G401 (cell line): ENCODE measurements at places on chromosomes 11 and 22. TPM values are rescaled to one million over a fixed set of nuclear protein-coding genes. Genes with fewer than 3 reads are reported as not detected.

Gene AGBL2
- total RNA-seq, result not detected in 2 replicates

DNA sequence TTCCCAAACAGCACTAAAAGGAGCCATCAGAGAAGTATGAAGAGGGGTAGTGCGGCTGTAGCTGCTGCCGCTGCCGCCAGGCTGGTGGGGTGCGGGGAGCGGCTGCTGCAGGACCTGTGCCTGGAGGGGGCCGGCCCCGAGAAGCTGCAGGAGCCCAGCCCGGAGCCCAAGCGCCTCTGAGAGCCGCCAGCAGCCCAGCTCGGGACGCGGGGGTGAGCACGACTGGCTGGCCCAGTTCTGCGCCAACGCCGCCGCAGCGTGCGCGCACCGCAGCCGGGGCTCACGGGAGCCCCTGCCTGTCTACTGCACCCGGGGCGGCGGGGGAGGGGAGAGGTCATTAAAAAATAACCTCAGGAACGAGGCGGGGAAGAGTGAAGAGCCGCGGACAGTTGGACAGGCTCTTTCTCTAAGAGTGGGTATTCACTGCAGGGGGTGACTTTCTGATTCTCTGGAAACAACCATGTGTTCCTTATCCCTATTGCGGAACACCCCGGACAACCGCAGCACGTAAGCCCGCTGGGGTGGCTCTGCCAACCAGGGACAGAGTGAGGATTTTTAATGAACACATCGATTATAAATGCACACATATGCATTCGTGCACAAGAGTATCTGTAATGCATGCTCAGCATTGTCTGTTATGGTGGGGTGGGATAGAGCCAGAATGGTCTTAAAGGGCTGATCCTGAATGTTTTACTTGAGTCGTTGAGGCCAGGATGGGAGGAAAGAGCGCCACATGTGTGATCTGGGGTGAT lies 453 bp downstream of the GAS2 start:
- no peak for DNase-seq

DNA sequence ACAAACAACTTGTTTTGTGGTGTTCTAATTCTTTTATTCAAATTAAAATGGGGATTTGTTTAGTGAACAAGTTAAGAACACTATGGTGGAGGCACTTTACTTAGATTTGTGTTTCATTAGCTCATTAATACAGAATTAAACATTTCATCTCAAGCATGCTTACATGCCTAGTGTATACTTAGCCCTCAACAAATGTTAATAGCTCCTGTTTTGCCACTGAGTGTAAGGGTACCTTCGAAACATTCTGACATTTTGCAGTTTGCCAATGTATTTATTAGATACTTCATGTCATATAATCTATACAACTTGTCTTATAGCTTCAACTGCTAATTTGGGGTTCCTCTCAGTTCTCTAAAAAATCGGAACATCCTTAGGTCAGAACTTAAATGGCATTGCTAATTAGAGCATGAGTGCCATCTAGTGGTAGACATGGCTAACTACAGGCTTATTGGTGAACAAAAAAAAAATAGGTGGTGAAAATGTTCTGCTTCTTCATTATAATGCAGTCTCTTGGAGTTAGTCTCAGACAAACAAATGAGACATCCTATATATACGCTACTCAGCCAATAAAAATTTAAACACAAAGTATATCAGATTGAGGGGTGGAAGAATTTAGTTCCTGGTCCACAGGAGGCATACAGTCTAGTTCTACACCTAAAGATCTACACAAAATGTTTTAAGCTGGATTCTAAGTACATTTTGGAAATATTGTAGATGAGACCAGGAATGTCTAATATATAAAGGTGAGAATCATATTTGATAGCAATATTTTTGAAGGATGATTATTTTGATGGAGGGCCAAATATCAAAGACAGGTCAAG lies 4.9 kb upstream of the CNTN5 start:
- peak; percentile 35 for DNase-seq

DNA sequence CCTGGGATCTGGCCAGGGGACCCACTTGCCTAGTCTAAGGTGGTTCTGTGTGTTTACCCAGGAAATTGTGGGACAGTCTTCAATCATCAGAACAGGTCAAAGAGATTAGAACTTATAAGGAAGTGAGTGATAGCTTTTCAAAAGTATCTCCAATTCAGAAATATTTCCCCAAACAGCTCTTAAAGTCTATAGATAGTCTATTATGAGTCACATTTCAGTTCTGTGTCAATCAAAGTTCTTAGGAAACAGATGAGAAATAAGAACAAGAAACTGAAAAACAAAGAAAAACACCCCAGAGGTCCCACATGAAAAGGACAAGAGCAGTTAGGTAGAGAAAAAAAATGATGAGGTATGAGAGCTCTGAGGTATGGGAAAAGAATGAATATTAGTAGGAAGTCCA lies 381.4 kb upstream of the MPPED2 start:
- DNase-seq, result no peak
